ENCODE measurements at places on chromosomes 4 and X.

DNA sequence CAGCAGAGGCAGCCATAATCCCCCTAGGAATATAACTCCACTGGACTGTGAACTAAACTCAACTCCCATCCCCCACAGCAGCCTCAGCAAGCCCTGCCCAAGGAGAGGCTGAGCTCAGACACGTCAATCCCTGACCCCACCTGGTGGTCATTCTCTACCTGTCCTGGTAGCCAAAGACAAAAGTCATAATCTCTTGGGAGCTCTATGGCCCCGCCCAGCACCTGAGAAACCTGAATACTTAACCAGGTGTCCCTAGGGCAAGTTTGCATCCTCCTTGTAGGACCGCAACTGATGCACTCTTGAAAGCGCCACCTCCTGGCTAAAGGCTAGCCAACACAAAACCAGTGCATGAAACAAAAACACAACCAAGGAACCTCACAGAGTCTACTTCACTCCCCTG lies 18.4 kb downstream of the CT47B1 start:
- no peak for DNase-seq

DNA sequence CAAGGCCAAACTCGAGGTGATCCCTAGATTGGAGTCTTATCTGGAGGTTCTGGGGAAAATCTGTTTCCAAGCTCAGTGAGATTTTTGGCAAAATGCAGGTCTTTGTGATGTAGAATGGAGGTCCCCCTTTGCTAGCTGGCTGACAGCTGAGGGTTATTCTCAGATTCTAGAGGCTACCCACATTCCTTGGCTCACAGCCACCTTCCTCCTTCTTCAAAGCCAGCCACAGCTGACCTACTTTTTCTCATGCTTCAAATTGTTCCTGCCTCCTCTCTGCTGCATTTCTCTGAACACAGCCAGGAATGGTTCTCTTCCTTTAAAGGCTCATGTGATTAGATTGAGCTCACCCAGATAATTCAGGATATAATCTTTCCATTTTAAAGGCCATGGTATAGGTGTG lies 86.9 kb downstream of the VCX3A start:
- DNase-seq = no peak

DNA sequence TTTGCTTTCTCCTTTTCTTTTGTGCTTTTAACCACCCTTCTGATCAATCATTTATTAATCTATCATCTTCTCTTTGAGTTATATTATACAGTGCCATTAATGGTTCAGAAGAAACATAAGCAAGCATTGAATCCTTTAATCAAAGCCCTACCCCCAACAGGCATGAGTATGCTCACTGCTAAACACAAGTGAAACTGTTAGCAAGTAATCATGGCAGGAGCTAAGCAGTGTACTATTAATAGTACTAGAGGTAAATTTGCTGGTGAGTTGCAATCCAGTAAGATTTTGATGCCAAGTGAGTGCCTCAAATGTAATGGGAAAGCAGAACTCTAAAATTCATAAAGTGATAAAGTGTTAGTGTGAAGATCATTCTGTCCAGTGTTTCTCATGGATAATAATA lies 57.2 kb downstream of the FNIP2 start:
- no peak for DNase-seq

- no peak for DNase-seq
Observed at GRCh38 chr4:183636923-183637322, 22.1 kb downstream of the RWDD4 start.

DNA sequence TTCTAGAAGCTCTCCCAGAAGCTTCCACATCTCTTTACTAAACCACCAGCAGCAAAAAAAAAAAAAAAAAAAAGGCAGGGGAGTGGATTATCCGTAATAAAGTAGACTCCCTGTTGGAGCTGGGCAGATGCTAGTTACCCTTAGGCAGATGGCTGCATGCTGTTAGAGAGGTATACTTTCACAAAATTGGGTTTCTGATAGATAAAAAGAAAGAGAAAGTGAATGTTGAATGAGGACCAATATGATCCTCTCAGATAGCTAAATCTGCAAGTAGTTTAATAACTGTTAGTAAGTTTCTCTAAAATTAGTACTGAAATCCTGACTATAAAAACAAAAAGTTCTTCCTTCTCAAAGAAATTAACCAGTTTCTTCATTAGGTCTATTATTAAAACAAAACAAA lies 195.4 kb downstream of the ANAPC10 start:
- DNase-seq = no peak

Measured in activated T-cell treated with anti-CD3 and anti-CD28 coated beads, Interleukin-2, amount 50 U/mL, for 24 hours (primary cell).